Endothelial cell (in vitro differentiated cells): ENCODE measurements at places on chromosomes 7 and 10. TPM values are rescaled to one million over a fixed set of nuclear protein-coding genes. Genes with fewer than 3 reads are reported as not detected.

- no peak for DNase-seq
- no peaks in the 10 kb centered on the region for H3K36me3 ChIP-seq
- peaks cover 2% of the 10 kb centered on the region for H3K27me3 ChIP-seq
Measured at GRCh38 chr10:6067457-6067856, 5.3 kb upstream of the IL2RA start.

GRCh38 chr10:22761569-22762220 is 47.3 kb upstream of the PIP4K2A start:
- H3K4me3 ChIP-seq, result no peak overlapping the region
- DNase-seq, result no peak
- peaks cover 2% of the 10 kb centered on the region for H3K27me3 ChIP-seq
- no peak overlapping the region for H3K27ac ChIP-seq

DNA sequence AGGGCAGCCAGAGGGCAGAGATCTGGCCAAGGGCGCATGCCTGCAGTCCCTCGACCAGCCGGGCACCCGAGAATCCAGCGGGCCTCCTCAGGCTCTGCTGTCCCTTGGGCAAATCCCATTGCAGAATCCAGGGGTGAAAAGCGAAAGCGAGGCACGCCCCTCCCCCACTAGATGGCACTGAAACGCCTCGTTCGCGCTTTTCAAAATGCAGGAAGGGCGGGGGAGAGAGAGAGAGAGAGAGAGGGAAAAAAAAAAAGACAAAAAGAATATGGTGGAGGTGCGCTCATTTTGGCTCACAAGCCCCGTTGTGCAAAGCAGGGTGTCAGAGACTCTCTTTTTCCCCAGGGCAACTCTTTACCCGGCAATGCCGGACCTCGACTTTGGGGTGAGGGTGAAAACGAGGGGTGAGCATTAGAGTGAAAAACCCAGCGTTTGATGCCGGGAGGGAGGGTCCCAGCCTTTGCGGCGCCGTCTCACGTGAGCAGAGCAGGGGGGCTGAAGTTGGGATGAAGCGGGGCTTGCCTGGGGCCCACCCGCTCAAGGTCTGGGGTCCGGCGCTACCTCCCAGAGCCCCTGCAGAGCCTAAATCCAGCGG is 2.5 kb upstream of the TMEM178B start:
- no peaks in the 10 kb centered on the region for H3K36me3 ChIP-seq
- H3K27ac ChIP-seq, result no peak overlapping the region
- peaks cover 12% of the 10 kb centered on the region for H3K4me1 ChIP-seq
- DNase-seq, result peak; percentile 43

DNA sequence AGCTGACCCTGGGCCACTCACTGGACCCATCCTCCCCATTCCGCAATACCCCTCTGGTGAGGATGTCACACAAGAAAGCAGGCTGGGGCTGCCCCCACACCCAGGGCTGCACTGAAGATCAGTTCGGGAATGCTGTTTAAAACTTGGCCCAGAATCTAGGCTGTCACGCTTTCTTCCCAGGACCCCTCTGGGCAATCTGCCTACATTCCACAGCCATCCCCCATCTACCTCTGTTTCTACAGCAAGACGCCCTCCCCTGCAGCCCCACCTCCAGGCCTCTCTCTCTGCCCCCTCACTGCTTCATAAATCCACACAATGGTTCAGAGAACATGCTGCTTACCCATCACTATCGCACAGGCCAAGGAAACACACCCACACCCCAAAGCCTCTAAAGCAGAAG is 36.1 kb downstream of the XPNPEP1 start:
- peaks cover 74% of the 10 kb centered on the region for H3K36me3 ChIP-seq
- no peak for DNase-seq
- H3K27me3 ChIP-seq, result peaks cover 22% of the 10 kb centered on the region
- peak overlapping the region; percentile 16 for H3K27ac ChIP-seq
- H3K4me1 ChIP-seq, result peaks cover 34% of the 10 kb centered on the region

DNA sequence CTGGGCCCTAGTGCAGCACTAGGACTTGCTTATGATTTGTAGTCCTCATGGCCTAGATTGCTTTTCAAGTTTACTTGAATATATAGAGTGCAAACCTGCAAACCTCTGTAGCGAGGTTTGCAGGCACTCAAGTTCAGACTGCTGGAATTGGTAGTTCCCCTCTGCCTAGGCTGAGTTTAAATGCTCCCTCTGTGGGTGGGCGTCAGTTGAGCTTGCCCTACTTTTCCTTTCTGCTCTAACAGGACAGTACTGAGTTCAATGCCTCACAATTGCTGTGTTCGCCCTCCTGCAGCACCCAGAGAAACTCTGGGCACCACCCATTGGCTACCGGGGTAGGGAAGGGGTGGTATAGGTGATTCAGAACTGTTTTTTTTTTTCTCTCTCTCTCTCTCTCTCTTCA is 31.6 kb downstream of the MYO3A start:
- no peak overlapping the region for H3K27ac ChIP-seq
- no peak for DNase-seq
- no peaks in the 10 kb centered on the region for H3K27me3 ChIP-seq
- H3K4me1 ChIP-seq, result peaks cover 5% of the 10 kb centered on the region
- no peak overlapping the region for H3K4me3 ChIP-seq
- H3K36me3 ChIP-seq, result no peaks in the 10 kb centered on the region

DNA sequence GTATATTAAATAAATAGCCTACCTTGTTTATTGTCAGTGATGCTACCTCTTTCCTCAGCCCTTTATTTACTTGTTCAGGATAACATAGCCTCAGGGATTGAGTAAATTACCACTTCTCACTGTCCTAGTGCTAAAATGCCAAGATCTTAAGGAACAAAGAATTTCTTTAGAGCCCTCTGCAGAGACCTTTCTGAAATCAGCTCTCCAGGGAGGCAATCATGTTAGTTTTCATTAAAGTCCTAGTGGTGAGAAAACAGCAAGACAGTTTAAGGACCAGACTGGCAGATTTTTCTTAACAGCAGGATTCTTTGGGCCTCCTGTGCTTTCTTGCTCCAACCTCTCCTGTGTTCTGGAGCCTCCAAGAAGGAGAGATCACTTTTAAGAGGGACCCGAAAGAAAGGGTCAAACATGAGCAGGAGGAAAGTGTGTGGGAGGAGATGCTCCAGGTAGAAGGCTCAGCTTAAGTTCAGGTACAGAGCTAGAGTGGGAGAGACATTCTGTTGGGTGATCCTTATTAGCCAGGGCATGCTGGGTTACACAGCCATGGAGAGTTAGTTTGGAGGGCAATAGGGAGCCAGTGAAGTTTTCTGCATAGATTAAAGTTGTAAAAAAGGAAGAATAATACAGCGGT is 1.2 kb upstream of the PLCE1 start:
- H3K36me3 ChIP-seq, result peaks cover 5% of the 10 kb centered on the region
- H3K4me1 ChIP-seq, result peaks cover 10% of the 10 kb centered on the region
- H3K27me3 ChIP-seq, result peaks cover 15% of the 10 kb centered on the region
- peak overlapping the region; percentile 84 for H3K4me3 ChIP-seq

- H3K27ac ChIP-seq, result no peak overlapping the region
- H3K27me3 ChIP-seq, result peaks cover 2% of the 10 kb centered on the region
- no peak overlapping the region for H3K4me3 ChIP-seq
- no peak for DNase-seq
Measured at GRCh38 chr10:6463366-6463765, 116.7 kb downstream of the PRKCQ start.

GRCh38 chr7:92652536-92652935 is 62.3 kb upstream of the FAM133B start:
- H3K4me3 ChIP-seq, result no peak overlapping the region
- H3K36me3 ChIP-seq, result no peaks in the 10 kb centered on the region
- H3K27me3 ChIP-seq, result peaks cover 1% of the 10 kb centered on the region
- no peak overlapping the region for H3K27ac ChIP-seq
- no peak for DNase-seq

DNA sequence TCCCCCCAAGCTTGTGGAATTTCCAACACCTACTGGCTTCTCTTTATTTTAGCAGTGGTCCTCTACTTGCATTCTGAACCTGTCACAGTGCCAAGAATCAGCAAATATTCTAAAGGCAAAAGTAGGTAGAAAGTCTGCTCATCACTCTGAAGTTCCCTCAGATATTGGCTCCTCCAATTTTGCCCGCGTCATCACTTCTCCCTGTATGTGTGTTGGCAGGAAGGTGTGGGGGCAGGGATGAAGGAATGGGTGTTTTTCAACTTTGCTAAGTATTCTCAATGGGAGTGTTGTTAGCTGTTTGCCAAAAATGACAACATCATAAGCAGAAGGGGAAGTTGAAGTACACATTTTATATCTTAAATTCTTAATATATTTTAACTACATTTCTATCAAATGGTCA is 226.2 kb downstream of the POLR1F start:
- no peak for DNase-seq
- no peak overlapping the region for H3K27ac ChIP-seq
- no peaks in the 10 kb centered on the region for H3K4me1 ChIP-seq
- peaks cover 2% of the 10 kb centered on the region for H3K27me3 ChIP-seq
- no peaks in the 10 kb centered on the region for H3K36me3 ChIP-seq

Gene PKD1L1
- 4.8 TPM for total RNA-seq

Gene CALHM1
- not detected for total RNA-seq
